ENCODE measurements at places on chromosomes 11 and 22. TPM values are rescaled to one million over a fixed set of nuclear protein-coding genes. Genes with fewer than 3 reads are reported as not detected.

Gene FRMD8
- total RNA-seq, result 50.2 TPM

Gene OR10D3
- total RNA-seq, result not detected

Gene DEPDC7
- 0.93 TPM for total RNA-seq

Gene TPBGL
- total RNA-seq, result 0.51 TPM

Gene OR5B21
- total RNA-seq, result not detected

Gene CBLIF
- not detected for total RNA-seq

Gene RBX1
- 56.7 TPM for total RNA-seq

Gene PHF21A
- total RNA-seq, result 18.6 TPM

Gene ANO9
- total RNA-seq, result not detected
